ENCODE measurements at places on chromosomes 5 and 9. TPM values are rescaled to one million over a fixed set of nuclear protein-coding genes. Genes with fewer than 3 reads are reported as not detected.
A peak's percentile ranks its signal among the peaks of the same experiment; 100 is the strongest.

DNA sequence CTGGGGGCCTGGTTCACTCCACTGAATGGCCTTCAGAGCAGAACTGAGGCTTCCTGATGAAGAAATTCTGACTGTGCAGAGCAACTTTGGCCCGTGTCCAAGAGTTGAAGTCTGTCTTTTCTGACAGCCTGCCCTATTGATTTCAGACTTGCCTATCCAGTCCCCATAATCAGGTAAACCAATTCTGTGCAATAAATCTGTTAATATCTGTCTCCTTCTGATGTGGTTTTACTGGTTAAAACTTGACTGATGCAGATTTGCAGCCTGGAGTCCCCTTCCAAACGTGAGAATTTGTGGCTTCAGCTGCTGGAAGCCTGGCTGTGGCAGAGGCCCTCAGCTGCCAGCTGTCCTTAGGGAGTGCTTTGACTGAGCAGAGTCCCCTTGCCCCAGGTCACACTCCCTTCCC lies 283.9 kb upstream of the ANKRD55 start:
- ATAC-seq, result no peak

- no peak for ATAC-seq
Observed at GRCh38 chr9:38107811-38108304, 38.8 kb upstream of the SHB start.

DNA sequence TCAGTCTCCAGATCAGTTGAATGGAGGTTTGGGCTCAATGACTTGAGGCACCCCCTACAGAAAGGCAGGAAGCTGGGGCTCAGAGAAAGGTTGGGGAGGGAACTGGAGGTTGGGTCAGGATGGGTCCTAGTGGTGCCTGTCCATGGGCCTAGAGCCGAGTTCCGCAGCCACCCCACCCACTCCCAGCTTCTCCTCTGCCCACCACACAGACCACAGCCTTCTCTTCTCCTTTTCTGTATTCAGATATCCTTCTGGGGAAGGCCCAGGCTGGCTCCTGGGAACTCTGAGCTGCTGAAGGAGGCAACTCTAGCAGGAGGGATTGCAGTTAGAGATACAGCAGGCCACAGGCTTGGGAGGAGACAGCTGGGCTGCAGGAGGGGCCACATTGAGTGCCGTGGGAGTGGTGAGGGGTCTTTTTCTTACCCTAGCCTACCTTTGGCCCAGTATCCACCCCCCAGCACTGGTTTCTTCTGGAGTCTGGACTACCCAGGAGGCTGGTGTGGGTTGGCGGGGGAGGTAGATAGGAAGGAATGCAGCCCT lies 15.4 kb upstream of the PTGS1 start:
- ATAC-seq, result no peak

Gene EPB41L4A
- 8.4 TPM for total RNA-seq

Gene SLC36A2
- total RNA-seq, result not detected

Gene TLE1
- total RNA-seq, result 86.2 TPM

GRCh38 chr5:164392531-164392930 lies 887.1 kb downstream of the MAT2B start:
- no peak for ATAC-seq

- ATAC-seq, result no peak
Observed at GRCh38 chr5:158910782-158911692, 188.7 kb downstream of the EBF1 start.

Gene CCDC69
- total RNA-seq, result 317 TPM

Gene SMIM33
- not detected for total RNA-seq

DNA sequence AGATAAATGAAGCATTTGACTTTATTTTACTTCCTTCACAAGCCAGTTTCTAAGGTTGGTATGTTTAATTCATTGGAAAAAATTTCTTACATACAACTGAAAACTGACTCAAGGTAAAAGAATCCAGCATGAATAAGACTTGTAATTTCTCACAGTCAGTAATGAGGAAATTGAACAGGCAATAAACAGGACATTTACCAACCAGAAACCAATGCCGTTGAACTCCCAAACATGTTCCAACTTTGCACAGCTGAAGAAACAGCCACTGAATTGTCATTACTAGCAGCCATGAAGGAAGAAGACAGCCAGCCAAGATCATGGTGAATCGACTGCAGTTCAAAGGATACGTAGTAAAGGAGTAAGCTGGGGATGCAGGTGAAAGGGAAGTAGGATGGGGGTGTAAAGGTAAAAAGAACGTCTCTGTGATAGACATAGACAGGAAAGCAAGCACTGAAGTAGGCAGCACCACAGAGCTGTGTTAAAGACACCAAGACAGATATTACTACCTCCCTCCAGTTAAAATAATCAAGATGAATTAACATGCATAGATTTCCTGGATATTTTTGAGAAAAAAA lies 21.3 kb upstream of the SLC12A2 start:
- no peak for ATAC-seq

DNA sequence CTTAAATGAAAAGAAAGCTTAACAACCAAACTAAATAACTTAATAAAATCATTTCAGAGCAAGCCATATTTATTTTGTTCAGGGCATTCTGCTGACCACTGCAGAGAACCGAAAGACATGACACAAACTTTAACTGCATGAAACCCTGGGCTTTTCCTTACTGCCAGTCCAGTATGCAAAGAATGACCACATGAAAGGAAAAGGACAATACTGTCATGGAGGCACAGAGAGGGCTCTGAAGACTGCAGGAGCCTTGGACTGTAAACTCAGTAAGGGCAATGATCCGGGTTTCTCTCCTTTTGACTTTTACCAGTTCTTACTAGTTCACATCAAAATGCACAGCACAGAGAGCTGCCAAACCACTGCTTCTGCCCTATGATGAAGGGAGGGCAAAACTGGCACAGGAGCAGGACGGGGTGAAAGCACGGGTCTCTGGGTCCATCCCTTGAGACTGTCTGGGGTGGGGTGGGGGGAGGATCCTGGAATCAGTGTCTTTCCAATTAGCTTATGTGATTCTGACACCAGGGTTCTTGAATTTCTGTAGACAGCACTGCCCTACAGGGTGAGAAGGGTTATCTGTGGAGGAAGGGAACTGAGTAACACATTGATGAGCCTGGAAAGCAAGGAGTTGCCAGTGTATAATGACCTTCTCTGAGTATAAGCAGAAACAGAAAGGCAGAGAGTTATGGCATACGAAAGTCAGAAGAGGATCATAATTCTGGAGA lies 44.7 kb downstream of the RNF130 start:
- no peak for ATAC-seq

Gene IFNA13
- total RNA-seq, result not detected

- no peak for ATAC-seq
Observed at GRCh38 chr9:135925496-135926133, 18.3 kb upstream of the CAMSAP1 start.

DNA sequence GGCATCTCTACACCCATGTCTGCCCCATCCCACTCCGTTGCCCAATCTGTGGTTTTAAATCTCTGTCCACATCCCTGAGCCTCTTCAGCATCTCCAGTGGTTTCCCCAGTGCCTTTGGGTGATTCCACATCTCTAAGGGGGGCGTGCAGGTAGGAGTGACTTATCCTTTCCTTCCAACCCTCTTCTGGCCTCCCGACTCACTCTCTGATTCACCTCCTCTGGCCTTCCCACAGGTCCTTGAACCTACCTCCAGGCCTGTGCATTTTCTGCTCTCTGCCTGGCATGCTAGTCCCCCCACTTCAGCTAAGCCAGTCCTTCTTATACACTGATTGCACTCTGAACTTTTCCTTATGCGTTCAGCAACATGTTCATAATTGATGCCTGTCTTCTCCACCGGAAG lies 99.0 kb downstream of the RALGPS1 start:
- ATAC-seq, result no peak

GRCh38 chr5:169197343-169197742 lies 103.6 kb downstream of the SLIT3 start:
- ATAC-seq, result no peak

DNA sequence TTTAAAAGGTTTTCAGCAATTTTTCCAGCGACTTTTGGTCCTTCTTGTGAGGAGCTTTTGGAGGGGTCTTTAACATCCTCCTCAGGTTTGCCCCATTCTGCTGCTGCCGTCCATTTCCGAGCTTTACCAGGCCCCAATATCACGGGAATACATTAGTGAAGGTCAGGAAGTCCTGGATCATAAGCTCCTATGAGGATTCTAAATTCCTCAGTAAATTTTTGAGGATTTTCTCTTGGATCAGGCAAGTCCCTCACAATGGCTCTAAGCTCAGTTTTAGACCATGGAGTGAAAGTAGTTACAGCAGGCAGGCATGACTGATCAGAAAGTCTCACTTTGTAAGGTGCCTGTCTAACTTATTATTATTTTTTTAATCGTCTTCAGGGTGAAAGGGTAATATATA lies 17.2 kb upstream of the GBGT1 start:
- ATAC-seq, result no peak

DNA sequence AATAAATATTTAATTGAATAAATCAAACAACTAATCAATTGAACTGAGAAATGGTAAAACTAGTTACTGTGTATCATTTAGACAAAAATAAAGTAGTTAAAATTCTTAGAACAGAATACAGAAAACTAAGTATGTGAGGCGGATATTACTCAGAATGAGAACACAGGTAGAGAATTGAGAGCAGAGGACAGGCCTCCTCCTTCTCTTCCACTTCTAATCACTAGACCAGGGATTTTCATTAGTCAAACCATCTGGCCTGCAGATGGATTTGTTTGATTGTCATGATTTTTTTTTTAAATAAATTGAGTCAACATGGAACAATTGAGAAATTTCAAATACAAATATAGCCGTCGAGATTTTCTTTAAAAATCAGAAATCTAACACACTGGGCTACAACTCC lies 198.6 kb upstream of the HMHB1 start:
- no peak for ATAC-seq

DNA sequence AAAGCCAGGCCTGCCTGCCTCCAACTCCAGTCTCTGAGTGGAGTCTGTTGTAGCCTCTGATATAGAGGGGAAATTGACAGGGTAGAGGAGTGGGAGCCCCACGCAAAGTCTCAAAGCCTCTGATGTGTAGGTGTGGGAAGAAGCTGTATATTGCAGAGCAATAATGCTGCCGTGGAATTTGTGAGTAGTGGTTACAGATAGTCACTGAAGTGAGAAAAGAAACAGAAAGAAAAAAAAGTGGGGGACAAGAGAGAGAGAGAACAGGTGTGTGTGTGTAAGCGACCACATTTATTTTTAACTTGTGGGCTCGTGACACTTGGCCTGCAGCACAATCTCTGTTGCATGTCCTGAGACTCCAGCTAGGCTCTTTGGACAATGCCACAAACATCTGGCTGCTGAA lies 227.8 kb downstream of the NSG2 start:
- ATAC-seq, result no peak

Gene LCN10
- total RNA-seq, result 7.9 TPM

GRCh38 chr5:71471193-71471592 lies 15.7 kb downstream of the BDP1 start:
- no peak for ATAC-seq

DNA sequence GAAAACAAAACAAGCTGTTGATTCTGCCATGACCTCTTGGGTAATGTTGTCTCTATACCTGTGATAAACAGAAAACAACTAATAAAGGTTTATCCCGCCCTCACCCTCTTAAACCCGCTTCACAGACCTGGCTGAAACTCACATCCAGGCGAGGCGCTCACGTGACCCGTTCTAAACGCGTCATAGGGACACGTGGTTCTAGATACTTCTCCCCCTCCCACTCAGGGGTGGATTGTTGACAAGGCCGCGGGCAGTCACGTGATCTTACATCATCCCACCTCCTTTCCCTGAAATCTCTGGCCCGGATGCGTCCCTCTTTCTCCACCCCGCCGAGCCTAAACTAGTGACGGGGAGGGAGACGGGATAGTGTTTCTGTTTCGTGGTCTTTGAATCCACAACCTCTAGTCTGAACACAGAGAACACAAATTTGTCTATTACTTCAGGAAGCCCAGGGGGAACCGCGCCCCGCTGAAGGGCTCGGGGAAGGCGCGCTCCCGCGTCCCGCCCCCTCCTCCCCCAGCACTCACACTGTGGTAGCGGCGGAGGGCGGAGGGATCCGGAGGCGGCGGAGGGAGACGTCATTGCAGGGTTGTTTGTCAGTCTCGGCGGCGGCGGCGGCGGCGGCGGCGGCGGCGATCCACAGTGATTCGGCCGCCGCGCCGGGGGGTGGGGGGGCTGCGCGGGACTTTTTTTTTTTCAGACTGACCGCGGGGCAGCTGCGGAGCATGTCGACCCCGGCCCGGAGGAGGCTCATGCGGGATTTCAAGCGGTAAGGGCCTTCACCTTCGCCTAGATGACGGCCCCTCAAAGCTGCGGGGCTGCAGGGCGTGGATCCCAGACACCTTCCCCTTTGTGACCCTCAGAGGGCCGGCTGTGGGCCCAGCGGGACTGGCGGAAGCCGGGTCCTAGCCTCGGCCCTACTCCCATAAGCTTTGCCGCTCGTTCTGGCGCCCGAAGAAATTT lies at the start of gene UBE2B:
TSS of gene UBE2B (plus strand) at position 699 of the 963 bp plus-strand sequence. CDS start at position 726, 27 bp downstream.
- peak; percentile 97 for ATAC-seq

GRCh38 chr5:123441408-123441807 lies 18.2 kb upstream of the CEP120 start:
- no peak for ATAC-seq

GRCh38 chr9:110073356-110073905 lies 134.5 kb downstream of the C9orf152 start:
- no peak for ATAC-seq

DNA sequence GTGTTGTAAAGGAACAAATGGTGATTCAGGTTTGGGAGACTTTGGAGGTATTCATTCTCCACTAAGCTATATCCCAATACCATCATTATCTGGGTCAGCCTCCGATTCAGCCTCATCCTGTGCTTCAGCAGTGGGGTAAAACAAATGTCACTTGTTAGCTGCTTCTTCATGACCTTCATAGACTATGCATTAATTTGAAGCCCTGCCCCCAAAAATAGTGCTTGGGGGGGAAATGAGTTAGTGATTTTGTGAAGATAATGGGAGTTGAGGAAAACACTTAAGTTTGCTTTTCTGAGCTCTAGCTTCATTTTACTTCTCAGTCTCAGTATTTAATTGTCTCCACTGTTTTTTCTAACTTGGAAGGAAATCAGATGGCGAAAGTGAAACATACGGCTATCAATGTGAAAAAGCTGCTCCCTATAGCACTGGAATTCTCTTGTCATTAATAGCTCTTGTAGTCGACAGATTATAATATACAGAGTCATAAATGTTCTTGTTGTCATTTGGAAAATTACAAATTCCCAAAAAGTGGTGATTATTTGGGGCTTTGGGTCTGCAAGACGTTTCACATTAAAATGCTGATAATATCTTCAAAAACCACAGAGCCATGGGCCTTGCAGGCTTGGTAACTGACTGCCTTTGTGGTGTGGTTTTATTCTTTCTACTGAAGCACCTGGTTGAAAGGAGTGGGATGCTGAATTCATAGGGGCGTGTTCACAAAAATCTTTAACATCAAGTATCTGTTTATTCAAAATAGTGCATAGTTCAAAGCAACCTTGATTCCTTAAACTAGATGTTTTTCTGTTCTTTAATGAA lies 40.0 kb downstream of the PIK3R1 start:
- ATAC-seq, result no peak
